Cardiac ventricle fibroblast (primary cell): ENCODE measurements at places on chromosomes 5 and 9. TPM values are rescaled to one million over a fixed set of nuclear protein-coding genes. Genes with fewer than 3 reads are reported as not detected.

Gene PPP3R2
- not detected in 2 replicates for total RNA-seq

Gene C5orf52
- not detected in 2 replicates for total RNA-seq

Gene ANGPTL2
- total RNA-seq: 103 and 157 TPM in 2 replicates

Gene CCDC171
- 1.7 and 2.0 TPM in 2 replicates for total RNA-seq

Gene GDA
- total RNA-seq: not detected in 2 replicates

Gene EXOC3
- total RNA-seq: 25.8 and 28.7 TPM in 2 replicates

Gene THBS4
- total RNA-seq: 0.87 TPM in 1 of 2 replicates, not detected in the other

Gene IGFBPL1
- not detected in 2 replicates for total RNA-seq

Gene AHRR
- total RNA-seq: 2.9 and 3.0 TPM in 2 replicates

Gene SPATA24
- total RNA-seq: 1.5 and 1.9 TPM in 2 replicates

Gene MYMK
- total RNA-seq: not detected in 2 replicates

Gene CNTNAP3
- 0.05 and 0.19 TPM in 2 replicates for total RNA-seq

Gene AMBP
- 0.31 and 0.78 TPM in 2 replicates for total RNA-seq

Gene RNF208
- not detected in 2 replicates for total RNA-seq

Gene FBXW2
- total RNA-seq: 25.6 and 29.5 TPM in 2 replicates

Gene ZNF454
- 2.0 and 4.4 TPM in 2 replicates for total RNA-seq

Gene JMY
- 11.5 and 13.5 TPM in 2 replicates for total RNA-seq

Gene GGTA1
- 0.25 and 1.1 TPM in 2 replicates for total RNA-seq

Gene ANKRD20A1
- total RNA-seq: not detected in 2 replicates

Gene KCNMB1
- total RNA-seq: not detected in 2 replicates

Gene GADD45G
- total RNA-seq: 0.64 and 1.6 TPM in 2 replicates

Gene ZNF354C
- total RNA-seq: 3.3 and 4.3 TPM in 2 replicates

Gene ADRA1B
- total RNA-seq: 0.83 and 1.7 TPM in 2 replicates

Gene ITGA2
- 5.2 and 6.4 TPM in 2 replicates for total RNA-seq

Gene BTNL8
- not detected in 2 replicates for total RNA-seq

Gene PCDHA11
- total RNA-seq: not detected in 2 replicates

Gene XPA
- total RNA-seq: 7.9 and 12.0 TPM in 2 replicates
